Esophagus squamous epithelium (tissue), 5 donors: ENCODE measurements at places on chromosomes 5 and 9. TPM values are rescaled to one million over a fixed set of nuclear protein-coding genes. Genes with fewer than 3 reads are reported as not detected.
A peak's percentile ranks its signal among the peaks of the same experiment; 100 is the strongest.

NTRK2 gene
- total RNA-seq, result 13.5 TPM

HRCT1 gene
- 0.70 TPM for total RNA-seq

DNA sequence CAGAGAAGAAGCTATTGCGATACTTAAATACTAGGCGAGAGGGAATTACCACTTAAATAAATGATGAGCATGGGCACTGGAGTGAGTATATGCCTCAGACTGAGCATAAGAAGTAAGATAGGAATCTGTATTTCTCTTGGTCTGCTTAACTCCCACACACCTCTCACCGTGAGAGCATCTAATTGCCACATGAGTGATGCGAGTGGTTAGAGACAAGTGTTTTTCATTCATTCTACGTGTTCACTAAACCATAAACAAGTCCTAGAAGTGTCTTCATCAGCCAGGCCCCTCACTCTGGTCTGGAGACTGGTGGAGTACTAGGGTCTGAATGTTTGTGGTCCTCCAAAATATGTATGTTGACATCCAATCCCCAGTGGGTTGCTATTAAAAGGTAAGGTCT lies 150.2 kb upstream of the SLC12A2 start:
- H3K27me3 ChIP-seq, result no peaks in the 10 kb centered on the region
- H3K36me3 ChIP-seq, result no peaks in the 10 kb centered on the region
- no peak overlapping the region for H3K27ac ChIP-seq
- peaks cover 41% of the 10 kb centered on the region for H3K4me1 ChIP-seq
- no peak overlapping the region for H3K4me3 ChIP-seq

DNA sequence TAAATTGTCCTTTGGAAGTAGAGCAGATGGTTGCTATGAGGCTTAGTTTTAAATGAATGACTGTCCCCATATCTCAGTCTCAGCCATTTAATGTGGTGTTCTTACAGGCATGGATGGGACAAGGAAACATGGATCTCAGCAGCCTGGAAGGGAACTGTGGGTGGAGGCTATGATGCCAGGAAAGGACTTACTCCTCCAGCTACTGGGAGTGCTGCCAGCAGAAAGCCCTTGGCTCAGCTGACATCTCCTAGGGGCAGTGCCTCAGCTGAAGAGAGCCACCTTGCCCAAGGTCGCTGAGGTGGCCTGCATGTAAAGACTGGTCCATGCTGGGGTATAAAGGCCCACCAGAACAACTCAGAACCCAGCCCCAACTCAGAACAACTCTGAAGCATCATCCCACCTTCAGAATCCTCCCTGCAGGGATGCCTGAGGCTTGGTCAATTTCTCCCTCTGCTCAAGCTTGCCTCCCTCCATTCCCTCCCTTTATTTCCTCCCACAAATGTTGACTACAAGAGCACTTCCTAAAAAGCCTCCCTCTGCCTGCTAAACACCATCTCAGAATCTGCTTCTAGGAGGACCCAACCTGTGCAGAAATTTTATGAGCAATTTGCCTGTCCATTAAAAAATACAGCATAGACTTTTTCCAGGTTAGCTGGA lies 1.8 kb upstream of the PDE8B start:
- DNase-seq, result no peak
- H3K27ac ChIP-seq, result no peak overlapping the region
- H3K4me1 ChIP-seq, result peaks cover 4% of the 10 kb centered on the region
- no peaks in the 10 kb centered on the region for H3K27me3 ChIP-seq

DNA sequence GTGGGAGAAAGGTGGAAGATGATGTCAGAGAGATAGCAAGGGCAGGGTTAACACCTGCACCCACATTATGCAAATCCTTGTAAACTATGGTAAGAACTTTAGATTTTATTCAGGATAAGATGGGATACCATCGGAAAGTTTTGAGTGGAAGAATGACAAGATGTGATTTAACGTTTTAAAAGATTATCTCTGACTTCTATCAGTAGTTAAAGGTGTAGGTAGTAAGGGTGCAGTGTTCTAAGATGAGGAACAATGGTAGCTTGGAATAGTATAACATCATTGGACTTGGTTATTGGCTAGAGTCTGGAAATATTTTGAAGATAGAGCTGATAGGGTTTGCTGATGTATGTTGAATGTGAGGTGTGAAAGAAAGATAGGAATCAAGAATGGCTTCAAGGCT lies 211.3 kb downstream of the CCDC171 start:
- no peaks in the 10 kb centered on the region for H3K36me3 ChIP-seq
- DNase-seq, result no peak
- H3K27me3 ChIP-seq, result no peaks in the 10 kb centered on the region

- no peak for DNase-seq
- peaks cover 10% of the 10 kb centered on the region for H3K4me1 ChIP-seq
- H3K27me3 ChIP-seq, result no peaks in the 10 kb centered on the region
- H3K36me3 ChIP-seq, result no peaks in the 10 kb centered on the region
- H3K4me3 ChIP-seq, result no peak overlapping the region
These were observed 168.5 kb upstream of the GAS1 start for GRCh38 chr9:87115785-87116184.

- no peak overlapping the region for H3K27ac ChIP-seq
- no peaks in the 10 kb centered on the region for H3K36me3 ChIP-seq
- no peak for DNase-seq
These were observed 353.5 kb downstream of the NDUFS4 start for GRCh38 chr5:53913941-53914340.

- H3K27me3 ChIP-seq, result peaks cover 87% of the 10 kb centered on the region
- H3K27ac ChIP-seq, result no peak overlapping the region
- DNase-seq, result no peak
- H3K4me1 ChIP-seq, result no peaks in the 10 kb centered on the region
These were observed 49.6 kb upstream of the LMX1B start for GRCh38 chr9:126564128-126564527.

- no peaks in the 10 kb centered on the region for H3K27me3 ChIP-seq
- peak; percentile 7 for DNase-seq
- H3K4me3 ChIP-seq, result peak overlapping the region; percentile 74
- peaks cover 39% of the 10 kb centered on the region for H3K4me1 ChIP-seq
- peak overlapping the region; percentile 79 for H3K27ac ChIP-seq
These were observed 1.0 kb upstream of the MCC start for GRCh38 chr5:113489299-113489698.

DNA sequence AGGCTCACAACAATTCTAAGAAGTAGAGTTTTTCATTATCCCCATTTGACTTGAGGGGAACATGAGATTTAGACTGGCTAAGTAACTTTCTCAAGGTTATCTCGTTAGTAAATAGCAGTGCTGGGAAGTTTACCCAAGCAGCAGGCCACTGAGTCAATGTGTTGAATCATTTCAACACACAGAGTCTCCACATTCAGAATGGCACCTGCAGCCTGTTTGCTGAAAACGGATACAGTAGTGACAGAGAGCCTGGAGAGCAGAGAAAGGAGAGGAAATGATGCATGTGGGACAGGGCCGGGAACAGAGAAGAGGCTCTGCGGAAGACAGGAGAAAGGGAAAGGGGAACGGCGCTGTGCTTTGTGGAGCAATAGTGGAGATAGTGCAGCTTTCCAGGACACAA lies 33.5 kb upstream of the ZSWIM6 start:
- H3K4me1 ChIP-seq, result peaks cover 73% of the 10 kb centered on the region
- H3K27me3 ChIP-seq, result no peaks in the 10 kb centered on the region
- DNase-seq, result no peak
- peak overlapping the region; percentile 87 for H3K27ac ChIP-seq

GRCh38 chr5:114055318-114056184 lies 306.3 kb upstream of the KCNN2 start:
- DNase-seq, result no peak
- H3K4me1 ChIP-seq, result peaks cover 22% of the 10 kb centered on the region
- H3K27ac ChIP-seq, result no peak overlapping the region
- H3K36me3 ChIP-seq, result no peaks in the 10 kb centered on the region
- no peaks in the 10 kb centered on the region for H3K27me3 ChIP-seq
- H3K4me3 ChIP-seq, result peak overlapping the region; percentile 23
